ENCODE measurements at places on chromosomes 3 and 15.

GRCh38 chr3:9902372-9903237, at the start of gene IL17RE:
TSS of gene IL17RE (plus strand) at chr3:9902848. CDS start at chr3:9902933, 85 bp downstream.
- DNase-seq = no peak

DNA sequence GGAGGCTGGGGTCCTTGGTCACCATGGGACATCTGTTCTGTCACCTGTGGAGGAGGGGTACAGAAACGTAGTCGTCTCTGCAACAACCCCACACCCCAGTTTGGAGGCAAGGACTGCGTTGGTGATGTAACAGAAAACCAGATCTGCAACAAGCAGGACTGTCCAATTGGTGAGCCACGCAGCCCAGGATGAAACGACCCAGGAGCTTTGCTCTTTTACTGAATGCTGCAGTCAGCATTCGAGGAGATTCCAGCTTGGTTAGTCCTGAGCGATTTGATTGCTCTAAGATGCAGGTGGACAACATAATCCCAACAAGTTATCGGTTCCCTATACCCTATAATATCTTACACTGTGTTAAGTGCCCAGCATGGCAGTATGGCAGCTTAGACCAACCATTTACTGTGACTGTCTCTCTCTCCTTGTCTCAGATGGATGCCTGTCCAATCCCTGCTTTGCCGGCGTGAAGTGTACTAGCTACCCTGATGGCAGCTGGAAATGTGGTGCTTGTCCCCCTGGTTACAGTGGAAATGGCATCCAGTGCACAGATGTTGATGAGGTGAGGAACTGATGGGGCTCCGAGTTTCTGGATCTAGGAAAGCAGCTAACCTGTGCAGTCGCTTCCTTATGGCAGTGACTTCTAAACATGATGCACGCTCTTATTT, 7.8 kb downstream of the THBS1 start:
- no peak for DNase-seq

- DNase-seq = no peak
These were observed 26.1 kb upstream of the MFSD1 start for GRCh38 chr3:158775426-158776410.

GRCh38 chr15:75149867-75150709, 51.6 kb upstream of the C15orf39 start:
- no peak for DNase-seq

GRCh38 chr15:90881181-90881977, 2.9 kb upstream of the FES start:
- no peak for DNase-seq

DNA sequence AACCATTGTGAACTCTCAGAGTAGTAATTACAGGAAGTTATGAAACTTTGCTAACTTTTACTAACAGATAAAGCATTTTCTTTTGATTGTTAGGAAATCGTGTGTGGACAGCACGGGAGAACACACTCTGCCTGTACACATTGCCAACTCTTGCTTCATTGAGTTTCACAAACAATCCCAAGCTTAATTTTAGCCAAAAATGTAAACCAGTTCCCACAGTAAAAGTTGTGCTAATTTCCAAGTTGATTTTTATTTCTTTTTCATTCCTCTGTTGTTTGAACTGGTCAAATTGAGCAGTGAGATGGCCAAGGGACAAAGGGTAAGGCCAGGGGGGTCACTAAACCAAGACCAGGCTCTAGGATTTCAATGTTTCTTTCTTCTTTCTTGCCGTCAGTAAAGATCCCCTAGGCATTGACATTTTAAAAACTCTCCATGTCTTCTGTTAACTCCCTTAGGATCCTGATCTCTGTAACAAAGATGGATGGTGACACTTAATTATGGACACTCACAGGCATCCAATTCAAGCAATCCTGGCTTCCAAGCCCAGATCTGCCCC, 414.9 kb downstream of the RBMS3 start:
- DNase-seq = no peak
